ENCODE measurements at places on chromosomes 7 and 10. TPM values are rescaled to one million over a fixed set of nuclear protein-coding genes. Genes with fewer than 3 reads are reported as not detected.

DNA sequence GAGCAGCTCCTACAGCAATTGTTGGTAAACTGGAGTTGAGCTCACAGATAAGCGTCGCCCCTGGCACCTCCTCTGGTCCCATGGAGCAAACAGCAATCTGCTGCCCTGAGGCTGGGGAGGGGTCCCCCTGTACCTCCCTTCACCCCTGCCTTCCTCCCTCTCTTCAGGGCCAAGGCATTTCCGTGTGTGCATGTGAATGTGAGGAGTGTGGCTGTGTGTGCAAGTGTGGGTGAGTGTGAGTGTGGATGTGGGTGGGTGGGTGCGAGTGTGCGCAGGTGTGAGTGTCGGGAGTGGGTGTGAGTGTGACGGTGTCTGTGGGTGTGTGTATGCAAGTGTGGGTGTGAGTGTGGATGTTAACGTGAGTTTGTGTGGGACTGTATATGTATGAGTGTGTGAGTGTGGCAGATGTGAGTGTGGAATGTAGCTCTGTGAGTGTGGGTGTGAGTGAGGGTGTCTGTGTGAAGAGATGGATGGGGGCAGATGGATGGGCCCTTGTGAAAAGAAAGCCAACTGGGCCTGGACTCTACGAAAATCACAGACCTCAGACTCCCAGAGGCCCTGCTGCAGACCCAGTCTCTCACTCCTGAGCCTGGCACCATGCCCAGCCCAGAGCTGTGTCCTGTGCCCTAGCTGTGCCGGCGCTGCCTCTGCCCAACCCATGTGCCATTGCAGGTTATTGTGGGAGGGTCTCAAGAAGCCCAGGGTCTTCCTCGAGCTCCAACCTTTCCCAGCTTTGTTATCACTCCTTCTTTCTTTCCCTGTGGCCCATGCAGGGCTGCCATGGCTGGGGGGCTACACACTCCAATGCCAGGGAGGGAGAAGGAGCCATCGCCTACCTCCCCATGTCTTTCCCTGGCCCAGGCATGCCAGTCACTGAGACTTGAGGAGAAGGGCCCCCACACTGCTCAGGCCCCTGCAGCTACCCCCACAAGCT lies 73.9 kb downstream of the GRID1 start:
- peak; percentile 8 for DNase-seq
- no peaks in the 10 kb centered on the region for H3K27me3 ChIP-seq

DNA sequence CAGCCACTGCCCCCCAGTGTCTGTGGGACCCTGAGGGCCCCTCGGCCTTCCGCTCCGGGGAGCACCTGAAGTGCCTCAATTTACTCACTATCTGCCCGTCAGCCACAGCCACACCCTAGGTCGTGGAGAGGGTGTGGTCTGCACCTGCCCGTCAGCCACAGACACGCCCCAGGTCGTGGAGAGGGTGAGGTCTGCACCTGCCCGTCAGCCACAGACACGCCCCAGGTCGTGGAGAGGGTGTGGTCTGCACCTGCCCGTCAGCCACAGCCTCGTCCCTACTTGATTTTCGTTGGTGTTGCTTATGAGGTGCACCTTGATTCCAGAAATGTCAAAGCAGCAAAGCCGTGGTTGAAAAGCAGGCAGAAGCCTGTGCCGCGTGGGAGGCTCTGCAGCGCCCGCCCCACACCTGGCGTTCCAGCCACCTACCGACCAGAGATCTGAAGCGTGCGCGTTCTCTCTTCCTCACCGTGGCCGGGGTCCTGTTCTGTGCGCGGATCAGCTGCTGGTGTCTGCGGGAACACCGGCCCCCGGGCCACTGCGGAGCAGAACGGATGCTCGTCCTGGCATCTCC lies 101.6 kb downstream of the DYNC2I1 start:
- H3K4me3 ChIP-seq, result peak overlapping the region; percentile 67
- peaks cover 12% of the 10 kb centered on the region for H3K4me1 ChIP-seq
- no peaks in the 10 kb centered on the region for H3K36me3 ChIP-seq
- DNase-seq, result peak; percentile 59
- H3K27ac ChIP-seq, result no peak overlapping the region

The PDE1C gene
- not detected for total RNA-seq

DNA sequence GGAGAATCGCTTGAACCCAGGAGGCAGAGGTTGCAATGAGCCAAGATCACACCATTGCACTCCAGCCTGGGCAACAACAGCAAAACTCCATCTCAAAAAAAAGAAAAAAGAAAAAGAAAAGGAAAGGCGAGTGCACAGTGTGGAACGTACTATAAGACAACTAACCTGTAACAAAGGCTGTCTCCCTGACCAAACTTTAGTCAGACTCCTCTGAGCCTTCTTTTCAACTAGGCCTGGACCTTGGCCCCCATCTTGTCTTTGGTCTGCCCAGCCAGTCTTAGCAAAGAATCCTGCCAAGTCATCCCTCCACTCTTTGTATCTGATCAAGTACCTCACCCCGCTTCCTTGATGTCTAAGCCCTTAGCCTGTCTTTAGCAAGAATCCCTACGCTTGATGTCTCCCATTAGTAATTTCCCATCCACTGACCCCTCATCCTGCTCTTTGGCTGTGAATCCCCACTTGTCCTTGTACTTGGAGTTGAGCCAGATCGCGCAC lies 68.9 kb upstream of the KDM7A start:
- no peak overlapping the region for H3K27ac ChIP-seq
- H3K36me3 ChIP-seq, result peaks cover 6% of the 10 kb centered on the region
- no peak overlapping the region for H3K4me3 ChIP-seq
- DNase-seq, result no peak
- H3K4me1 ChIP-seq, result peaks cover 15% of the 10 kb centered on the region
- no peaks in the 10 kb centered on the region for H3K27me3 ChIP-seq

The CD36 gene
- total RNA-seq, result not detected

All from activated CD8-positive, alpha-beta memory T cell treated with anti-CD3 and anti-CD28 coated beads, Interleukin-2, amount 10 ng/mL, durations not matched to agents 7 days and 5 days (primary cell).